ENCODE measurements at places on chromosomes 7 and 10.

DNA sequence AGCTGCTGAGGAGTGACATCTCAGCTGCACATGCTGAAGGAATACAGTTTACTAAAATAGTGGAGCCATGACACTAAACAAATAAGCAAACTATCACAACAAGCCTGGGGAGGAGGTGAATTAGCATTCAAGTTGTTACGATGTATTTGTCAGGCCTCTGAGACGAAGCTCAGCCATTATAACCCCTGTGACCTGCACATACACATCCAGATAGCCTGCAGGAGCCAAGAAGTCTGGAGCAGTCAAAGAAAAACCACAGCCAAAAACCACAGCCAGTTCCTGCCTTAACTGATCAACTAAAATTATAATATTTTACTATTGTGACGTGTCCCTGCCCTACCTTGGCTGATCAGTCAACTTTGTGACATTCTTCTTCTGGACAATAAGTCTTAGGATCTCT is 68.6 kb downstream of the NSUN6 start:
- no peak for DNase-seq

DNA sequence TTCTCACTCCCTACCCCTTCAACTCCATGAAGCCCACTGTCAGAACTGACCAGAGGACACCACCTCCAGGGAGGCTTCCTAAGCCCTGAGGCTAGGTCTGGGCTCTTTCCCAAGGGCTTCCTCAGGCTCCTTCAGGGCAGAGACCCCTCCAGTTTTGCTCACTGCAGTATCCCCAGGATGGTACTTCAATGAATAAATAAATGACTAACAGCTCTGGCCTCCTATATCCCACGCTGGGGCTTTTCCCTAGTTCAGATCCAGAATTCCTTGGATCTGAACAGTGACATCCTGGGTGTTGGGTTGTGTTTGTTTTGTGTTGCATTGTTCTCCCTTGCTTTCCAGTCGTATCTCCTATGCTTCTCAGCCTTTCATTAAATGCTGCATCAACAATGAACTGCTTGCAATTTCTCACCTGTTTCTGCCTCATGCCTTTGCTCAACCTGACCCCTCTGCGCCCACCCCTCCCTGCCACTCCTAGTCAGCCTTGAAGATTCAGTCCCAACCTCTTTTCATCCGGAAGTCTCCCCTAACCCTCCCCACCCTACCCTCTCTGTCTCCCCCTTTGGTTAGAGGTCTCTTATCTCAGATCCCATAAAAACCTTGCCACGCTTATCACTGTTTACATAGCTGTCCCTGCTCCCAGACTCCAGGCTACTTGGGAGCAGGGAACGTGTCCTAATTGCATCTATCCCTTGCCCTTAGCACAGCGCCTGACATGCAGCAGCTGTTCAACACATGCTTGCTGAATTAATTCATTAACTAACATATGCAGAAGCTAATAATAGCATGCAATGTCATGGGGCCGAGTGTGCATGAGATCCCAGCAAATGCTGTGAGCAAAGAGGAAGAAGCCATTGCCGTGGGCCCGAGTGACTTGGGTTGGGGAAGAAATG is 41.7 kb downstream of the PPP1R3C start:
- no peak for DNase-seq

DNA sequence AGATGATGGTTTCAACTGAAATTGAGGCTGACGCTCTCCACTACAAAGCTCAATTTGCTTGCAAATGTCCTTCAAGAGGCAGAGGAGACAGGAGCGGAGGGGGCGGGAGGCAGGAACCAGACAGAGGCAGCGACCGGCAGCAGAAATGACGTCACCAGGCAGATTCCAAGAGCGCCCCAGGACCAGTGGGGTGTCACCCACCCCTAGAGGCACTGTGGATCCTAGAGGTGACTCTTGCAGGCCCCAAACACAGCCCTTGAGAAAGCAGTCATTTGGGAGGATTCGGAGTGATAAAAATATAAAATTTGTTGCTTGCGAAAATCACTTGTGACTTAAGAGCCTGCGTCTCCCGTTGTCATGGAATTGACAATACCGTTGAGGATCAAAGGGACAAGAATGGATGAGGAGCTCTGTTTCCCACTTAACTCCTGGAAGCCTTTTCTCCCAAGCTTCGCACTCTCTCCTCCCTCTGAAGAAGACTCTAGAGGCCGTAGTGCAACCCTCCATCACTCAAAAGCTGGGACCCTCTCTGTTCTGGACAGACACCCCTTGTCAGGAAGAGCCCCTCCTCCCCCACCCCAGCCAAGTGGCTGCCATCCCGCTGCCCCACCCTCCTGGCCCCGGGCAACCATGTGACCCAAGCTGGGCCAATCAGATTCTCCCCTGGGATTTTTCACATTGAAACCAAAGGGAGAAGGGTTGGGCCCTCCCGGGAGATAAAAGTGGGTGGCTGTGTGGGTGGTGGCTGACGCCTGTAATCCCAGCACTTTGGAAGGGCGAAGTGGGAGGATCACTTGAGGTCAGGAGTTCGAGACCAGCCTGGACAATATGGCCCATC is 16.3 kb upstream of the SLC29A4 start:
- no peak for DNase-seq

DNA sequence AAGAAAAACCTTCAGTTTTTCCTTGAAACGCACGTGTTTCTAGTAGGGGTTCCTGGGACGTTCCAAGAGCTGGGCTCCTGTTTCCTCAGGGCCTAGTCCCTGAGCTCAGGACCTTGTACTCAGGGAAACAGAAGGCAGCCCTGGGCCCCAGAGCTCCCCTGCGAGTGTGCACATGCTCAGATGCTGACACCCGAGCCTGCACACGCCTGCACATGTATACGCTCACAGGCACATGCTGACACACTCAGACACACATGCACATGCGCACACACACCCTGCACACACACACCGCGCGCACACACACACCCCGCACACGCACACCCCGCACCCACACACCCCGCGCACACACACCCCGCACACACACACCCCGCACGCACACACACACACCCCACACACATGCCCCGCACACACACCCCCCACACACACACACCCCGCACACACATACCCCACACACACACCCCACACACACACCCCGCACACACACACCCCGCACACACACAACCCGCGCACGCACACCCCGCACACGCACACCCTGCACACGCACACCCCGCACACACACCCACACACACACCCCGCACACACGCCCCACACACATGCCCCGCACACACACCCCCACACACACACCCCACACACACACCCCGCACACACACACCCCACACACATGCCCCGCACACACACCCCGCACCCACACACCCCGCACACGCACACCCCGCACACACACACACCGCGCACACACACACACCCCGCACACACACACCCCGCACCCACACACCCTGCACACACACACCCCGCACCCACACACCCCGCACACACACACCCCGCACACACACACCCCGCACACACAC is 52.2 kb downstream of the CALML3 start:
- no peak for DNase-seq

- no peak for DNase-seq
Observed at GRCh38 chr10:116125180-116125579, 147.8 kb downstream of the GFRA1 start.

DNA sequence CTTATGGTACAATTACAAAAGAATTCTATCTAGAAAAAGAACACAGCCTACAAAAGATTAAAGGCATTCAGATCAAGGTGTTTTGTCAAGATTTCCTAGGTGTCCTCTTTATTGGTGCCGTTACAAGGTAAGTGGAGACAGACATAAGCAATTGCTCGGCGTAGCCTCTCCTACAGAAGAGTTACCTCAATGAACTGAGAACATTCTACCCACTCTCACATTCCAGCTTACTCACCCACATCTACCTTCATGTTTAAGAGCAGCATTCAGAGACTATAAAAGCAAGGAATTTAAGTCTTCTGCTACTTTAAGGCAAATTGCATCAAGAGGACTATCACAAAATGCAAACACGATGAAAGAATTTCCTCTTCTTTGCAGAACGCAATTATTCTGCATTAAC is 29.5 kb downstream of the MPP7 start:
- DNase-seq: no peak

DNA sequence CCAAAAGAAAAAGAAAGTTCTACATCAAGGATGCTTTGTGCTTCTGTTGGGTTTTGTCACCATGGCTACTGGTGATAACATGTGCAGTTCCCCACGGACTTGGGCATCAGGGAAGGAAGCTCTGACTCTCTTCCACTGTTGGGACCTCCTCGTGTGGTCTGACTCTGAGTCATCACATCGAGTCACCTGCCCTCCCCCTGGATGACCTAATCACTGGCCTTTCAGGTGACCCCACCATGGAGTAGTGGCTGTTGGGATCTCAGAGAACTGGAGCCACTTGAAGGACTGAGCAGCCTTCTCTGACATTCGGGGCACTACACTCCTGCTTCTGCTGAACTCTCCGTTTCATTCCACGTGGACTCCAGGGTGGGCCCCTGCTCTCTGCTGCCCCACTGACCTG is 60.8 kb upstream of the DOCK1 start:
- no peak for DNase-seq

- no peak for DNase-seq
Observed at GRCh38 chr10:1180071-1180730, 124.0 kb downstream of the WDR37 start.

DNA sequence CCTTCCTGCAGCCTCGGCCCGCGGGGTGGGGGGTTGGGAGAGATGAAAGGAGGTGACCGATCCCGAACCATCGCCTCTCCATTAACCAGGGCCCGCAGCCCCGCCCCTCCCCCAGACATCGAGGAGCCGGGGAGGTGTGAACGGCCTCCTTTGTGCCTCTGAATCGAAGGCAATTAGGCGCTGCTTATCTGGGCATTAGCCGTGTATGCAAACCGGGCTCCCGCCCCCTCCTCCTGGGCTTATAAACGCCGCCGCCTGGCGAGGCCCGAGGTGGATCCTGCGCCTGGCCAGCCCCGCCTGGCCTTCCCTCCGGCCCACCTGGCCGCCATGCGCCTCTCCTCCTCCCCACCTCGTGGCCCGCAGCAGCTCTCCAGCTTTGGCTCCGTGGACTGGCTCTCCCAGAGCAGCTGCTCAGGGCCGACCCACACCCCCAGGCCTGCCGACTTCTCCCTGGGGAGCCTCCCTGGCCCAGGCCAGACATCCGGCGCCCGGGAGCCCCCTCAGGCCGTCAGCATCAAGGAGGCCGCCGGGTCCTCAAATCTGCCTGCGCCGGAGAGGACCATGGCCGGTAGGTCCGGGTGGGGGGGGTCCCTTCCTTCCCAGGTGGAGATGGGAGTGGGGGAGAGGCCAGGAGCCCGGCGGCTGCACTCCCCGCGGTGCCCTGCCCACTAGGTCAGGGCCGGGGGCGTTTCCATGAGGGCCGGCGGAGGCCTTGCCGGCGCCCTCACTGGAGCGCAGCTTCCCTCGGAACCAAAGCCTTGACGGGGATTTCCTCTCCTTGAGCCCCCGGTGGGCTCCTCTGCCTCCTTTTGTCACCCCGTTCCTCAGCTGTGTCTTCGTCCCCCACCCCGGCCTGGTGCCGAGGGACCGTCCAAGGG is at the start of gene VENTX:
Gene VENTX, plus strand, starts transcription at position 268 of the 878 bp plus-strand sequence. Its CDS starts 60 bp downstream, at position 328.
- DNase-seq: no peak

DNA sequence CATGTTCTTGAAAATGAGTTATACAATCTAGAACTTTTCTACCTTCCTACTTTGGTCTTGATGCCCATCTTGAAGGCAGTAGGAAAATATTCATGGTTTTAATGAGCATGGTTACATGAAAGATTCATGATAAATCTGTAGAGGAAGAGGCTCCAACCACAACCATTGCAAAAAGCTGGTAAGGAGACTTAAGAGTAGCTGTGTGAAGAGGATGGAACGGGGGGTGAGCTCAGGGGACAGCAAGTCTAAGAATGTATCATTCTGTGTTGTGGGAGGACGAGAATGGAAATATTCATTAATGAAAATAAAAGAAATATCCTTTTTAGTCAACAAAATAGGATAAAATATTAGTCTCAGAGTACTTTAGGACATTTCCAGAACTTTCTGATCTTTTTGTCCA is 81.1 kb downstream of the BMPER start:
- no peak for DNase-seq

- no peak for DNase-seq
Observed at GRCh38 chr10:29132551-29133111, 156.2 kb upstream of the LYZL1 start.

DNA sequence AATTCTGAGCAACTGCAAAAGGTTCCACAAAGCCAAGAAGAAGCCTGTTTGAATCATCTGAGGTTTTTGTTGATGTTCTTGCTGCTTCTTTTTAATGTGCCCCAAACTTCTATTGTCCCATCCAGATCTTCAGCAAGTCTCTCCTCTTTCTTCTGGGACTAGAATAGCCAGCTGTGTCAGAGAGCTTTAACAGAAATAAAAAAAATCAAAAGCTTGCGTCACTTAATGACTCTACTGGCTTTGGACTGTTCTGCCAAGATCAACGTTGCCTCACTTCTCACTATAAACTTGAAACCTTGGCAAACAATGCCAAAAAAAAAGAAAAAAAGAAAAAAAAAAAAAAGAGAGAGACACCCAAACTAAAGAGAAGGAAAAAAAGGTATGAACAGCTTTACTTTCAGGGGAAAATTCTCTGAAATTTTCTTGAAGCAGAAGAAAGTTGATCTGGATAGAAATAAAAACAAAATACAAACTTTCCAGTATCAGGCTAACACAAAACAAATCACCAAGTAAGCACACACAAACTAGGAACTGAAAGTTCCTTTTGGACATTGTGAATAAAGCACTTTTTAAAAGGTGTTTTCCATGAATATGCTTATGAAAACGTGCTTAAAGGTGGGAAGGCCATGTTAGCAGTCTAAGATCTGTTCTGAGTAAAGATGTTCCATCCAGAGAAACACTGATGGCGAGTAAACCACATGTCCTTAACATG is 14.8 kb downstream of the USP54 start:
- DNase-seq: no peak

DNA sequence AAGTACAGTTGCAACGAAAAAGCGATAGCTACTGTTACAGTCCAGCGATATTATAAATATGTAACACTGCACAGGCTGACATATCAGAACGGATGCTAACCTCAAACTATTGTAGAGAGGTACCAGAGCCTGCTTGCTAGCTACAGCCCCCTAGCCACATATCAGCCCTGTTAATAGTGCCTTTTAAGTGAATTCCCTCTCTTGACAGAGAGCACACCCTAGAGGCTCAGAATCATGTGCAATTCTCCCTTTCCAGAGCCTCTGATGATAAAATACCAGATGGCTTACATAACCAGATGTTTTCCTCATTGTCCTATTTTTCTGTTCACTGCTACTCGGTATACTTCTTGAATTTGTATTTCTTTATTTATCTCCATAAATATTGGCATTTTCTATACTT is 960.7 kb upstream of the CELF2 start:
- no peak for DNase-seq

GRCh38 chr7:5679813-5680473 is 101.5 kb downstream of the RNF216 start:
- DNase-seq: no peak

DNA sequence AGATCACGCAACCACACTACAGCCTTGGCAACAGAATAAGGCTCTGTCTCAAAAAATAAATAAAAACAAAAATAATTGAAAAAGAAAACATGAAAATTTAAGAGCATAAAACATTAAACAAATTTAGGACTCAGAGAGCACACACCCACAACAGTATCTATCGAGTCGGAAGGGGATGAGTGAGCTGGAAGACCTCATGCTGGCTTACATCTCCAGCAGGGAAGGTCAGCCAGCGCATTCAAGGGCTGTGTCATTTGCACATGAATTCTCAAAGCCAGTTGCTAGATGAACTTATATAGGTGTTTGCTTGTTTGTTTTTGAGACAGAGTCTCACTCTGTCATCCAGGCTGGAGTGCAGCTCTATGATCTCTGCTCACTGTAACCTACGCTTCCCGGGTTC is 50.3 kb downstream of the SRRM3 start:
- DNase-seq: no peak

GRCh38 chr7:51034521-51035264 is 252.0 kb upstream of the GRB10 start:
- DNase-seq: no peak

All from stimulated activated CD8-positive, alpha-beta memory T cell treated with anti-CD3 and anti-CD28 coated beads, Interleukin-7, amount 100 ng/mL, for 24 hours (primary cell).